ENCODE measurements at places on chromosomes 2 and 18.

GRCh38 chr2:98269274-98269673, 77.0 kb upstream of the CNGA3 start:
- peak; percentile 1 for DNase-seq

DNA sequence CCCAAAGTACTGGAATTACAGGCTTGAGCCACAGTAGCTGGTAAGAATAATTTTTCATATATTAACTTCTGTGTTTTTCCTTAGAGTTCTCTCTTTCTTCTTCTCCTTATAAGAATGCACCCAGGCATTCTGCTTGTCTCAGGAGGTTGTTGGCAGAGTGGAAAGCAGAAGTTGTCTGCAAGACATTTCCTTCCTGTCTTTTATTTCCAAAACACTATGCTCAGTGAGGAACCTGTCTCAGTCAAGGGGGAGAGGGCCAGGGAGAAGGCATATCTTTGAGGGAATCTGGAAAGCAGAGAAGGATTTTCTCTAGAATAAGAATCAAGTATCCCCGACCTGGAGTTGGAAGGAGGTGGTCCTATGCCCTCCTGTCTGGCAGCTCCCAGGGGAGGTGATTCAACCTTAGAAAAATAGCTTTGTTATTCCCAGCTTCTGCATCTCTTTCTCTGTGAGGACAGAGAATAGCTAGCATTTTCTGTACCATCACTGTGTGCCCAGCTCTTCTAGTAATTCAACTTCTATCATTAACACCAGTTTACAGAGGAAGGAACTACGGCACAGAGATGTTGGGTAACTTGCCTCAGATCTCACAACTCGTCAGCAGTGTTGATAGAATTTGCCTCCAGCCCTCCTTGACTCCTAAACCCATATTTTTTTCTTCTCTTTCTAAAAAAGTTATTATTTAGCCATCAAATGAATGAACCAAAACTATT, 3.8 kb upstream of the LPIN2 start:
- DNase-seq, result no peak

GRCh38 chr2:84115173-84115857, 343.8 kb downstream of the SUCLG1 start:
- no peak for DNase-seq

- no peak for DNase-seq
Observed at GRCh38 chr18:80179857-80180558, 67.3 kb downstream of the PARD6G start.

GRCh38 chr2:5959836-5960820, 267.9 kb downstream of the SOX11 start:
- DNase-seq, result no peak

GRCh38 chr2:74632939-74633312, 15.2 kb downstream of the M1AP start:
- no peak for DNase-seq

DNA sequence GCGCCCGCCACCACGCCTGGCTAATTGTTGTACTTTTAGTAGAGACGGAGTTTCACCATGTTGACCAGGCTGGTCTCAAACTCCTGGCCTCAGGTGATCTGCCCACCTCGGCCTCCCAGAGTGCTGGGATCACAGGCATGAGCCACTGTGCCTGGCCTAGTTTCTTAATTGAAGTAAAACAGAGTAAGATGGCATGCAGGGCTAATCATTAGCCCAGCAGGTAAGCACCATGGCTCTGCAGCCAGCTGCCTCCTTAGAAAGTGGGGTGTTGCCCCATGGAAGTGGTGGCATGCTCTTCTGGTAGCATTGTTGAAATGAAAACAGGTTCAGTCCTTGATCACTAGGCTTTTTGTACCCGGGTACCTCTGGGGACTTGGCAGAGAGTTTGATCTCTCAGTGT, 12.4 kb downstream of the ATG4B start:
- no peak for DNase-seq

GRCh38 chr2:224039080-224039769, at the start of gene SERPINE2:
TSS of gene SERPINE2 (minus strand) at chr2:224039286. CDS start at chr2:224001900, 37,386 bp downstream.
- DNase-seq, result peak; percentile 15

DNA sequence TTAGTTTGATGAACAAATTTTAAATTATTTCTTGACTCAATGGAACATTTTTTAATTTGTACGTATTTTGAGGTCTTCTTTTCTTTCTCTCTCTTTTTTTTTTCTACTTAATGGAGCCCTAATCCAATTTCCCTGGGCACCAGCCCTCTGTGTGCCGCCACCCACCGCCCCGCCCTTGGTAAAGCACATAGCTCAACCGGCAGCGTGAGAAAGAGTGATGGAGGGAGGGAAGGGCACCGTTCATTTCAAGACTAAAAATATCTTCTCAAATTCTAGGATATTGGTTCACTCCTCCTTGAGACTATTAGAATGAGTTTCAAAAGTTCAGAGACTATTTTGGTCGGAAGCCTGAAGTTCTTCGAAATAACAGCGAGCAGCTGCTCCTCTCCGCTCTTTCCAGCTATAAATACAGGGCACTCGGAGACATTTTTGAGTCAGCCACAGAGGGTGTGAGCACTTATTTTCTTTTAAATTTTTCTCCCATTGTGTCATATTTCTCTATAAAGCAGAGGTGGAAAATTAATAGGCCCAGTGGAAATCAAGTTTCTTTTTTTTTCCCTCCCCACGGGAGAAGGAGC, 731.7 kb upstream of the ID2 start:
- DNase-seq, result no peak

DNA sequence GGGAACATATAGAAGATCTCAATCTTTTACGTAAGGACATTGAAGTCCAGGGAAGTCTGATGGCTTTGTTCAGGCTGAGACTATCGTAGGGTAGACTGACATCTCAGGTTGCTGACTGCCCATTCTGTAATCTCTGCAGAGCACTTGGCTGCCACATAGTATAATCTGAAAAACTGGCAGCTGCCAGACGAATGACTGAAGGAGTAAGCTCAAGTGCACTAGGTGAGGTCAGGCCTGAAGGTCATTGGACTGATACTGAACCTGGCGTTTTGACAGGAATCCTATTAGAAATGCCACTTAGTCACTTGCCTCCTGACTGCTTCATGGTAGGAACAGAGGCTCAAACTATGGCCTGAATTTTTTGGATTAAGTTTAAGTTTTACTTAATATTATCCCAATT, 23.5 kb downstream of the GPD2 start:
- no peak for DNase-seq

GRCh38 chr18:24964216-24964615, 387.8 kb downstream of the ZNF521 start:
- no peak for DNase-seq

DNA sequence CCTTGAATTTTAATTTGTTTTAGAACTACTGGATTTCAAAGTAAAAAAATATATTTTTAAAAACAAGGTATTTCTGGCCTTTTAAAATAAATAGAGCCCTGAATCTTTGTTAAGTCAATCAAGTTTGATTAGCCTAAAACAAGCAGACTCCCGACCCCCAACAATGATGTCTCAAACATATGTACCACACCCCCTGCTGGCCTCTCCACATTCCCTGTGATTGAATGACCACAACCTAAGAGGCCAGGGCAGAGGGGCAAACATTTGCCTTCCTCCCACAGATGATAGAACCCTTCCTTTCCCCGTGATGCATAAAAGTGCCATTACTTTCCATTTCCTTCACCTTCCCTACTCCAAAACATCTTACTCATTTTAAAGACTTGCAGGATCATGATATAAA, 130.9 kb downstream of the STK39 start:
- DNase-seq, result no peak

- DNase-seq, result no peak
Observed at GRCh38 chr2:33316328-33316727, 160.1 kb upstream of the RASGRP3 start.

GRCh38 chr2:112627060-112628040, 18.4 kb upstream of the SLC20A1 start:
- no peak for DNase-seq

DNA sequence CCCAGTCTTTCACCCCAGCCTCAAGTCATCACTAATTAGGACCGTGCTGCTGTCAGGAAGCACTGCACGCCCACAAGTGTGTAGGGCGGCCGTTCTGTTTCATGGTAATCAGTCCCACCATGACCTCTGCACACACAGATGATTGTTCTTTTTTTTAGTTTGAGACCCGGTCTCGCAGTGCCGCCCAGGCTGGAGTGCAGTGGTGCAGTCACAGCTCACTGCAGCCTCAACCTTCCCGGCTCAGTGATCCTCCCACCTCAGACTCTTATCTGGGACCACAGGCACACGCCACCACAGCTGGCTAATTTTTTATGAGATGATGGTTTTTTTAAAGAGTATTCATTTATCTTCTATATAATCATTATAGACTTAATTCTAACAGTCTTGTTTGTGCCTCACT, 1.8 kb upstream of the IAH1 start:
- no peak for DNase-seq

GRCh38 chr2:169300636-169301530, 61.5 kb downstream of the LRP2 start:
- no peak for DNase-seq

GRCh38 chr2:129757915-129758783, 221.3 kb upstream of the RAB6C start:
- no peak for DNase-seq

- DNase-seq, result no peak
Observed at GRCh38 chr2:149466635-149467034, 120.9 kb downstream of the MMADHC start.

GRCh38 chr2:188897096-188897495, 77.1 kb upstream of the COL3A1 start:
- DNase-seq, result no peak

- DNase-seq, result no peak
Observed at GRCh38 chr2:12317814-12318426, 398.8 kb upstream of the TRIB2 start.

GRCh38 chr2:57614988-57615387, 431.6 kb upstream of the VRK2 start:
- DNase-seq, result no peak

DNA sequence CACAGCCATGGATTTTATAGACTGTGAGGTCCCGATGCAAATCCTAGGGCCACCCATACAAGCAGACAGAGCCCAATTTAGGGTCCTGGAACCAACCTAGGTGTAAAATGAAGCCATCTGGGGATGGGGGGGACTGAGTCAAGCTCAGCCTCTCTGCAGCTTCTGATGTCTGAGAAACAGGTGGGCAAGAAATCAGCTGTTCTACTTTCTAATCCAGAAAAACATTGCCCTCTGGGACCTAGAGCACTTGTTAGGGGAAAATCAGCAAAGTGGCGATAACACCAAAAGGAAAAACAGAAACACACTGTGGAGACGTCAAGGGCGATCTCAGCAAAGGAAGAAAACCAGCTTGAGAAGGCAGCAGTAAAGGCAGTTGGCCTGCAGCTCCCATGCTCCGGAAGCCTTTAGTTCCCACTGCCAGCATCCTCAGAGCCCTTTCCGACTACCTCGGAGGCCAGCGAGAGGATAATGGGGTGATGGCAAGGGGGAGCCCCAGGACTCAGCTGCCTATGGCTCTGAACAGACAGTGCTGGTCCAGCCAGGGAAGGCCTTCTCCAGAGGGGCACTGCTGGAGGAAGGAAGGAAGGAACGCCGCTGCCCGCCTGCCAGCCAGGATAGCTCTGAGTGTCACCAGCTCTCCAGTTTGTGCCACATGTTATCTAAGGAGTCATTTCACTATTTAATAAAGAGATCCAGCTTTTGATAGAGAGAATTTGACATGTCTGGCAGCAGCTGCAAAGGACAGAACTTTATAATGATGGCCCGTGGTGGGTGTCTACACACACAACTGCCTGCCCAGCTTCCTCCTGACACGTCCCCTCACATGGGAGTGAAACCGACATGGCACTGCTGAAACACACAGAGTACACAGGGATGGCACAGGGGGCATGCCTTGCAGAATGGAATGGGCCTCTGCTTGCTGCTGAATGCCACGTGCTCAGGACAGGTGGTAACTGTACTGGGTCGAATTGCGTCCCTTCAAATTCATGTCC, 37.7 kb downstream of the HS1BP3 start:
- DNase-seq, result no peak

GRCh38 chr2:24048769-24049484, 614 bp upstream of the FKBP1B start:
- DNase-seq, result no peak

DNA sequence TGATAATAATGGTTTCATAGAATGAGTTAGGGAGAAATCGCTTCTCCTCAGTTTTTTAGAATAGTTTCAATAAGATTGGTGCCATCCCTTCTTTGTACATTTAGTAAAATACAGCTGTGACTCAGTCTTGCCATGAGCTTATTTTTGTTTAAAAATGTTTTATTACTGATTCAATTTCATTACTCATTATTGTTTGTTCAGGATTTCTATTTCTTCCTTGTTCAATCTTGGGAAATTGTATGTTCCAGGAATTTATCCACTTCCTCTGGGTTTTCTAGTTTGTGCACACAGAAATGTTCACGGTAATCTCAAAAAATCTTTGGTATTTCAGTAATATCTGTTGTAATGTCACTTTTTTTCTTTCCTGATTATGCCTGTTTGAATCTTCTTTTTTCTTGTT, 371.5 kb upstream of the SETBP1 start:
- DNase-seq, result no peak

- DNase-seq, result no peak
Observed at GRCh38 chr2:218228366-218229090, 11.5 kb downstream of the ARPC2 start.

DNA sequence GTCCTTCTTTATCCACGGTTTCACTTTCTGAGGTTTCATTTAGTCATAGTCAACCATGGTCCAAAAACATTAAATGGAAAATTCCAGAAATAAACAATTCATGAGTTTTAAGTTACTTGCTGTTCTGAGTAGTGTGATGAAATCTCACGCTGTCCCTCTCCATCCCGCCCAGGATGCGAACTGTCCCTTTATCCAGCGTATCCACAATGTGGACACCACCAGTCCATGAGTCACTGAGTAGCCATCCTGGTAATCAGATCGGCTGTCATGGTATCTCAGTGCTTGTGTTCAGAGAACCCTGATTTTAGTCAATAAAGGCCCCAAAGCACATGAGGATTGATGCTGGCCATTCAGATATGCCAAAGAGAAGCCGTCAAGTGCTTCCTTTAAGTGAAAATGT, 3.7 kb downstream of the SP140L start:
- no peak for DNase-seq

DNA sequence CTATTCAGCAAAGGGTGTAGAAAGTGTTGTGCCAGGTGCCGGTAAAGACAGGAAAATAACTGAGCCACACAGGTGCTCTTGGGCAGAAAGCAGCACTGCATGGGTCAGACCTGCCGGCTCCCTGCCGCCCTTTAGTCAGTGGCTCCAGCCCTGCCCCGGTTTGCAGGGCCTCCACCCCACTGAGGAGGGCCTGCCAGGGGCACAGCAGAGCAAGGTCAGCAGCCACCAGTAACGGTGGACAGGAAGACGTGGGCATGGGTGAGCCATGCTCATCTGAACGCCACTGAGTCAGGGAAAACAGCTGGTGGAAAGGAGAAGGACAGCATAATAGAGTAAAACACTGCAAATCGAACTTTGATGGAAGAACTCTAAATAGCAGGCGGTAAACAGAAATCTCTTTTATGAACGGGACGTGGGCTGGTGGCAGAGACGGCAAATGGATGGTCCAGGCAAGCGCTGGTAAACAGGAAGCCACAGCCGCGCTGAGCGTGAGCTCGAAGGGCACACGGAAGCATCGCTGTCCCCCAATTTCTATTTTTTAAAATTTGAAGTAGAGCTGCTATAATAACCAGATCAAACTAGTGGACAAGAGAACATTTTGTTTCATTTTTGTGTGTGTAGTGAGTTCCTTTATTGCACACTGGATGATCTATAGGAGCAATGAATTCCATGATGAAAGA, 141.8 kb upstream of the ALKAL2 start:
- DNase-seq, result no peak

GRCh38 chr2:190637281-190637734, 11.6 kb upstream of the NAB1 start:
- DNase-seq, result no peak

- no peak for DNase-seq
Observed at GRCh38 chr2:156405586-156405985, 30.6 kb upstream of the GPD2 start.

- DNase-seq, result peak; percentile 0
Observed at GRCh38 chr2:113080134-113080533, 12.4 kb downstream of the IL1F10 start.

All from NCI-H1092 (cell line).